GM04504 (cell line): ENCODE measurements at places on chromosomes 6 and 20.

DNA sequence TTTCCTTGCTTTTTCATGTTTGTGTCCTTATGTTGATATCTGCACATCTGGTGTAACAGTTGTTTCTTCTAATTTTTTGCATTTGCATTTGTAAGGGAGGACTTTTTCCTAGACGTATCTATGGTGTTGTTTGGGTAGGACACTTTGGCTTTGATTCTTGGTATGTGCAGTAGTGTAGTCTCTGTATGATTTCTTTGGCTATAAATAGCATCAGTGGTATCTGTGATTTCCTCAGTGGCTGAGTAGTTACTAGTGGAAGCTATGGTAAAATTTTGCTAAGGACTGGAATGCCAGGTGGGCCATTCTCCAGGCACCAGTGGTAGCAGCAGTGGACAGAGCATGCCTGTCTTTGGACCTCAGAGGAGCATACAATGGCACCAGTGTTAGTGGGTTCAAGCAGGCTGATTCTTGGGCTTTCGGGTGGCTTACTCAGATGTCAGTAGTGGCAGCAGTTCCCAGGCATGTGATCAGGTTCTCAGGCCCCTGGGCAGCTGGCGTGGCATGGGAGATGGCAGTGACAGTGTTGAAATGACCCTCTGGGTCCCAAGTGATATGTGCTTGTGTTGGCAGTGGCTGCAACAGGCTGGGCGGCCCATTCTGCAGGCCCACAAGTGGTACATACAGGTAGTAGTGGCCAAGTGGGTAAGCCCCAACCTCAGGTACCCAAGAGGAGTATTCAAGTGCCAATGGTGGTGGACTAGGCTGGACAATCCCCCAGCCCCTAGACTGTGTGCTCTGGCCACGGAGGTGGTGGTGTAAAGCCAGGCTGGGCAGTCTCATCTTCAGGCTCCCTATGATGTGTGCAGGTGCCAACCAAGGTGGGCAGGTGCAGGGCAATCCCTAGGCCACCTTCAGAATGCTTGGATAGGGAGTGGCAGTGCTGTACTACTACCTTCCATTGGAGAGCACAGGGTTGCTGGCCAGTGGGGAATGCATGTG, 54.5 kb downstream of the PLCG1 start:
- DNase-seq, result no peak

- DNase-seq, result no peak
Observed at GRCh38 chr6:38137608-38138265, 318.2 kb downstream of the ZFAND3 start.

GRCh38 chr20:32478576-32478975, 106.6 kb downstream of the NOL4L start:
- no peak for DNase-seq

GRCh38 chr6:150150821-150151646, 8.2 kb downstream of the PPP1R14C start:
- no peak for DNase-seq

- DNase-seq, result no peak
Observed at GRCh38 chr6:79134699-79135474, 56.8 kb upstream of the PHIP start.

- no peak for DNase-seq
Observed at GRCh38 chr6:119517428-119517827, 167.9 kb upstream of the MAN1A1 start.

DNA sequence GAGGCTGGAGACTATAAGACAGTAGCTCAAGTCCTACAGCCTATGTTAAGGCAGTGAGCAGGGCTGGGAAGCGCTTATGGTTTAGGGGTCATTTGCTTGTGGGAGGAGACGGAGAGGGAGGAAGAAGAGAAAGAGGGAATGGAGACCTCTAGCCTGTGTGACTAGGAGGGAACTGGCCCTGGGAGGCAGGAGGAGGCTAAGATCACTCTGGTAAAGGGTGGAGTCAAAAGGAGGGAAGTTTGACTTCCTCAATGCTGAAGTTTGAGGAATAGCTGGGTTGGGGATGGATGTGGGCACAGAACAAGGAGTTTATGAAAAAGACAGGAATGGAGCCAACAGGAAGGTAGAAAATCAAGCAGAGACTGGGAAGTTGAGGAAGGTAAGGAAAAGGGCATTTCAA, 6.4 kb upstream of the BACH2 start:
- no peak for DNase-seq

DNA sequence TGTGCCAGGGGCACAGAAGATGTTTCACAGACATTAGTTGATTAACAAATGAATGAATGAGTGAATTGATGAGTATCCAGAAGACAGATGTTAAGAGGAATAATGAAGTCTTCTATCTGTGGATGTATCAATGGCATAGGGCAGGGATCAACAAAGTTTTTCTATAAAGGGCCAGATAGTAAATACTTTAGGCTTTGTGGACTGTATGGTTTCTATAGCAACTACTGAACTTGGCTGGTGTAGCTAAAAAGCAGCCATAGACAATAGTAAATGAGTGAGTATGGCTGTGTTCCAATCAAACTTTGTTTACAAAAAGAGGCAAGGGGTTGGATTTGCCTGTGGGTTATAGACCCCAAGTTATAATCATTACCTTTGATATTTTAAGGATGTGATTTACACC, 144.0 kb downstream of the PRL start:
- DNase-seq, result no peak

GRCh38 chr6:44999066-44999465, 329.1 kb upstream of the RUNX2 start:
- no peak for DNase-seq

DNA sequence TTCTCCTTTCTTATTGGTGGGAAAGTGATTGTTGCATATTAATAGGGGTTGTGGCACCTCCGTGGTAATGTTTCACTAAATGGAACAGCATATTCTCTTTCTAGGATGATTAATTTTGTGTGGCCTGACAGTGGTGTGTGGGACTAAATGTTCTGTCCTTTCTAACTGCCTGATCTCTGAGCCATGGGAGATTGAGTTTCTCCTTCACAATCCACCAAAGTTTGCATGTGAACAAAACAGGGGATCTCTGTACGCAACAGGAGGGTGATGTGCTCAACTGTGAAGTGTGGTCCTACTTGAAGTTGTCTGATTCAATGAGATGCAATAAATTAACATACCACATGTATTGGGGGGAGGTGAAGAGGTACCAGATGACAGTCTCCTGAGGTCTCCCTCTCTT, 19.3 kb downstream of the BCAS1 start:
- no peak for DNase-seq

GRCh38 chr6:116388924-116389323, 18.2 kb downstream of the DSE start:
- no peak for DNase-seq

- DNase-seq, result peak; percentile 31
Observed at GRCh38 chr6:74369556-74369993, 673.6 kb downstream of the CD109 start.

GRCh38 chr20:46073443-46073842, 16.3 kb downstream of the NCOA5 start:
- DNase-seq, result no peak

DNA sequence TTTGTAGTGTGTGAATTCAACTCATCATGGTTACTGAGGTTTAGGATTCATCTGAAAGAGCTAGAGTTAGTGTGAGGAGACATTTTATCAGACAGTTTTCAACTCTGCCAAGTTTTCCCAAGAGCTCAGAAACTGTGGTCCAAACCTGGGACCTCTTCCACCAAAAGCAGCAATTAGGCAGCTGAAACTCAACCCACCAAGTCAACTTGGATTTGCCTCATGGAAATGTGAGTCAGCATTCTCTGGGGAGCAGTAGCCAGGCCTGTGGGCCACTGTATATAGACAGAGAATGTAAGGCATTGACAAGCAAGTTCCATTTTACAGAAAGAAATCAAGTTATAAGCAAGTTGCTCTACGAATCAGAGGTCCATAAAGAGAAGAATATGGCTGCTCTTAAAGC, 178.8 kb upstream of the HDDC2 start:
- no peak for DNase-seq

- no peak for DNase-seq
Observed at GRCh38 chr20:45318386-45318939, 10.4 kb upstream of the MATN4 start.

DNA sequence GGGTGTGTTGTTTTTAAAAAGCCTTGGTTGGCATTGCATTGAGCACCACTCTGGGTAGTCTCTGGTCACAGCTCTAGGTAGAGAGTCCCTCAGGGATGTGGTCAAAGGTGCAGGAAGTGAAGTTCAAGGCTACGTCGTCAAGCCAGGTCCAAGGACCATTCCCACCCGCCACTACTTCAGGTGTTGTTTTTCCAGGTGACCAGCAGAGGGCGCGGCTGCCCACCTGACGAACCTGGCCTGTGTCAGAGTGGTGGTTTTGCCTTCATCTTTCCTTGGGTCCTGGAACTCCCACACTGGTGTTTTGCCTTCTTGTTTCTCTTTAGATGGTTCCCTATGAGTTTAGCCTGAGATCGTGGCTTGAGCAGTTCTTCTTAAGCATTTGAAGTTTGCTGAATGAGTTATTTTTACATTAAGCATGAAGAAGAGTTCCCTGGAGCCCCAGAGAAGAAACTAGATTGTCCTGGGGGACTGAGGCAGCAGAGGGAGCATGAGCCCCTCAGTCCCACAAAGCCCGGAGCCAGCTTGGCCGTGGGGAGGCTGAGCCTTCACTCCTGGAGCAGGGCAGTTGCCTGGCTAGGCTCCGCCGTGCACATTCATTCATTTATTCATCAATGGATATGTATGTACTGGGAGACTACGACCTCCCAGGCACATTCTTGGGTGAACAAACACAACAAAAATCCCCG, 5.6 kb upstream of the PHACTR3 start:
- no peak for DNase-seq

DNA sequence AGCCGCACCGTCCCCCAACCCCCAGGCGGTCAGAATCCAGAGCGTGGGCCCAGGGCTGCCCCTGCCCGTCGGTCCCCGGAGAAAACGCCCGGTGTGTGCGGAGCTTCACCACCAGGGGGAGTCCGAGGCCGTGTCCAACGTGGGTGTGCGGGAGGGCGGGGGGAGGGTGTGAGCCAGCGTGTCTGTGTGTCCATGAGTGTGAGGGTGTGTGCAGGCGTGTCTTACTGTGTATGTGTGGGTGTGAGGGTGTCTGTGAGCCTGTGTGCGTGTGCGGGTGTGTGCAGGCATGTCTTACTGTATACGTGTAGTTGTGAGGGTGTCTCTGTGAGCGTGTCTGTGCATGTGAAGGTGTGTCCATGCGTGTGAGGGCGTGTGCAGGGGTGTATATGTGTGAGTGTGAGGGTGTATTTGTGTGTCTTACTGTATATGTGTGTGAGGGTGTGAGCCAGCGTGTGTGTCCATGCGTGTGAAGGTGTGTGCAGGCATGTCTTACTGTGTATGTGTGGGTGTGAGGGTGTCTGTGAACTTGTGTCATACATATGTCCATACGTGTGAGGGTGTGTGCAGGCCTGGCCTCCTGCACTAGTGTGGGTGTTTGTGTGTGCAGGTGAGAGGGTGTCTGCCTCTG, 24.6 kb upstream of the GATA5 start:
- peak; percentile 18 for DNase-seq

DNA sequence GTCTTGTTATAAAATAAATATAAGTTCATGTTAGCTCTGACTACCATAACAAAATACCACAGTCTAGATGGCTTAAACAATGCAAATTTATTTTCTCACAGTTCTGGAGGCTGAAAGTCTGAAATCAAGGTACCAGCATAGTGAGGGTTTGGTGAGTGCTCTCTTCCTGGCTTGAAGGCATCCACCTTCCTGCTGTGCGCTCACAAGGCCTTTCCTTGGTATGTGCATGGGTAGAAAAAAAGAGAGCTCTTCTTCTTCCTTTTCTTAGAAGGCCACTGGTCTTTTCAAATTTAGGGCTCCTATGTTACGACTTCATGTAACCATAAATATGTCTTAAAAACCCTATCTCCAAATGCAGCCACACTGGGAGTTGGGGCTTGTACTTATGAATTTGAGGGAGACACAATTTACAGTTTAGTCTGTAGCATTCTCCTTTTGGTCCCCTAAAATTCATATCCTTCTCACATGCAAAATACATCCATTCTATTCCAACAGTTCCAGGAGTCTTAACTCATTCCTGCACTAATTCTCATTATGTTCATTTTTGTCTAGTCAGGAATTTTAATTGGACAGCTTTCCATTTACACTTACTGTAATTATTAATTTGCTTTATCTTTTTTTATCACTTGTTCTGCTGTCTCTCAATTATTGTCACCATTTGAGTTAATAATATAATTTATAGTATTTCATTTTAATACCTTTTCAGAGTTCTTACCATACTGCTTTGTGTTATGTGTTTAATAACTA, 381.9 kb upstream of the EPHA7 start:
- DNase-seq, result no peak

DNA sequence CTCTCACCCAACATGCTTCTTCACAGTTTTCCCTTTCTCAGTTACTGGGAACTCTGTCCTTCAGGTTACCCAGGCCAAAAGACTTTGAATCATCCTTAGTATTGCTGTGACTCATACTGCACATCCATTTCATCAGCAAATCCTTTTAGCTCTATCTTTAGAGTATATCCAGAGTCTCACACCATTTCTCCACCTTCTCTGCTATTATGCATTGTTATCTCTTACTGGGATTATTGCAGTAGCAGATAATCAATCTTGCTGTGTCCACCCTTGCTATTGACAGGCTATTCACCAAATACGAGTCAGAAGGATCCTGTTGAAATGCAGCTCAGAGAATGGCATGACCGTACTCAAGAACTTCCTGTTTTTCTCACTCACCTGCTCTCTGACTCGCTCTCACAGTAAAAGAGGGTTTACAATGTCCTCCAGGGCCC, 57.3 kb downstream of the BCKDHB start:
- peak; percentile 60 for DNase-seq

GRCh38 chr6:137879299-137879698, 12.2 kb downstream of the TNFAIP3 start:
- DNase-seq, result no peak

- no peak for DNase-seq
Observed at GRCh38 chr6:23681743-23682142, 444.3 kb upstream of the NRSN1 start.

DNA sequence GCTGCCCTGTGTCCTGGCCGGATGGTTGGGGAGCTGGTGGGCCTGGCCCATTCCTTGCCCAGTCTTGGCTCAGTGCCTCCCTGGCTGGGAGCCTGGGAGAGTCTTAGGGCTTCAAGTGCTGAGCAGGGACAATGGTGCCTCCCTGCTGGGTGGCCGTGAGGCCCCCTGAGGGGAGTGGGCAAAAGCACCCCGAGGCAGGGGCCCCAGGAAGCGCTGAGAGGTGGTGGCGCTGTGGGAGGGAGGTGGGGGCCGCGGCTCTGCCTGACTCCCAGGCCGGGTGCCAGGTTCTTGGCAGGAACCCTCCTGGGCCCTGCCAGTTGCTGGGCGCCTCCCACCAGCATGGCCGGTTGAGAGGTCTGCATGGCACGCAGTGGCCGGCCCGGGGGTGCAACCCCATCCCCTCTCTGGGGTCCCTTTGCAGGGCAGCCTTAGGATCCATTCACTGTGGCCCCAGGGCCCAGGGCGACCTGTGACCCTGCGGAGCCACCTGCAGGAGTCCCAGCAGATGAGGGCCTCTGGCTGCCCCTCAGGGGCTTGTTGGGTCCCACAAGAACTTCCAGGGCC, 9.2 kb upstream of the RPS21 start:
- no peak for DNase-seq

GRCh38 chr6:66128656-66129055, 421.6 kb upstream of the EYS start:
- DNase-seq, result no peak

DNA sequence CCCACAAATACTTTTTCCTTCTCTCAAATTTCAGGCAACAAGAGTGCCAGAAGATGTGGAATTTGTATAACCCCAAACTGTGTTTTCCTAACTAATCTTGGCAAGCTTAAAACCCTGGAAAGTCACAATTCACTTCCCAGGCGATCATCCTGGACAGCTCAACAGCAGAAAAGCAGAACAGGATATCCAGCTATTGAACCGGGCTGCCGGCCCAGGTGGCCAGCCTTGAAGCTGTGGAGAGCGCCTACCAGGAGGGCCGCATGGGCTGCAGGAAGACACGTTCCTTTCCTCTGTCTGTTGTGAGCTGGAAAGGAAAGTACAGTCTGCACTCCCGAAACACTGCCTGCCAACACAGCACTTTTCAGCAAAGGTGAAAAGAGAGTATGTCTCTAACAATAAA, 719.7 kb upstream of the MARCKS start:
- no peak for DNase-seq
